Activated T-cell treated with anti-CD3 and anti-CD28 coated beads for 1 hour (primary cell): ENCODE measurements at places on chromosomes 3 and 15.

DNA sequence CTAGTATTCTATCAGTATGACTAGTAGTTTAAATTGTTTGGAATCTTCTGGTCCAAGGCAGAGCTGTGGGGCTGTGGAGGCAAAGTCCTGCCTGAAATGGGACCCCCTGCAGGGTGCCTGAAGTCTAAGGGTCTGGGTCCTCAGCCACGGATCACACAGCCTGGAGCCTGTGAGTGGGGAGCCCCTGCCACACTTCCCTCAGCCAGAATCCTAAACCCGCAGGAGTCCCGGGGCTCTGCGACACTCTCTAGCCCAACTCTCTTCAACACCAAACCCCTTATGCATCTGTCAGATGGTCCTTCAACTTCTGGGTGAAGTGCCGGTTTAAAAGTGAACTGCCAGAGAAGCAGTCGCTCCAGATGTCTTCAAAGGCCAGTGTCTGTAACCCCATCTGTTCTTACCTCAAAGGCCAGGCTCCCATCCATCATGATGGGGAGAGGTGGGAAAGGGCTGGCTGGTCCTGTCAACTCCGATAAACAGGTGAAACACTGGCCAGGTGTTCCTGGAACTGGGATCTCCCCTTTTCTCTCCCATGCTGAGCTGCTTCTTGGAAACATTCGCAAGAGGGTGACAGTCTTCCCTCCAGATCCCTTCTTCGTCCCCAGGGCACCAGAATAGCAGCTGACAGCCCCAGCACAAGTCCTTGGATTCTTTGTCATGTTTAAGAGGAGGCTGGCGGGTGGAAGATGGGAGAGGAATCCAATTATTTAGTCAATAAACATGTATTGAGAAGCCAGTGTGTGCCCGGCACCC is 45.6 kb downstream of the CPN2 start:
- DNase-seq, result no peak

DNA sequence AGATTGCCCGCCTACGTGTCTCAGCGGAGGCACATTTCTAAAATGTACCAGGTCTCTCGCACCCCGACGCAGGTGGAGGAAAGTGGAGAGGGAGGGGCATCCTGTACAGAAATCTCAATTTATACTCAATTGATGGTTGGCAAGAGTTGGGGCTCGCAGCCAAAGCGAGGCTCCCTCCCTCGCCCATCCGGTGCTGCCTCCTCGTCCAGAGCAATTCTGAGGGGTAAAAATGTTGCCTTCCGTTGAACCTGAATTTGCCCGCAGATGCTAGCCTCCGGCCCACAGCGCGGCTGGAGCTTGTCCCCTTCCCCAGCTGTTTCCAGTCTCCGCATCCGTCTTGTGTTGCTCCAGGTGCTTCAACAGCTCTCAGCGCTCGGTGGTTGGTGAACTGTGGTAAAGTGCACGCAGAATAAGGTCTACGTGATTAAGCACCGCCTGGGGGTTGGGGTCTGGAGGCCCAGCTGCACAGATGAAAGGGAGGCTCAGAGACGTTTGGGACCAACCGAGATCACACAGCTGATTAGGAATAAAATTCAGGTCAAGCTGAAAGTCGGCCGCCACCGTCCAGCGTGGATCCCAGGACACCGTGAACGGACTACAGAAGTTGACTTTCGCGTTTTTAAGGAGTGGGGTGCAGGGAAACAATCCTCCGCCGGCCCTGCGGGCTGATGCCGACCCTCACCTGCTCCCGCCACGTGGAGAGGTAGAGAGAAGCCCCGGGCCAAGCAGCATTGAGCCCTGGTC is 846 bp upstream of the POLG start:
- DNase-seq, result peak; percentile 17

GRCh38 chr15:88794001-88794400 is 9.2 kb upstream of the ACAN start:
- no peak for DNase-seq

GRCh38 chr3:182686033-182686886 is 107.0 kb upstream of the ATP11B start:
- DNase-seq, result no peak

GRCh38 chr15:85730001-85730820 is 64.5 kb downstream of the KLHL25 start:
- DNase-seq, result no peak

DNA sequence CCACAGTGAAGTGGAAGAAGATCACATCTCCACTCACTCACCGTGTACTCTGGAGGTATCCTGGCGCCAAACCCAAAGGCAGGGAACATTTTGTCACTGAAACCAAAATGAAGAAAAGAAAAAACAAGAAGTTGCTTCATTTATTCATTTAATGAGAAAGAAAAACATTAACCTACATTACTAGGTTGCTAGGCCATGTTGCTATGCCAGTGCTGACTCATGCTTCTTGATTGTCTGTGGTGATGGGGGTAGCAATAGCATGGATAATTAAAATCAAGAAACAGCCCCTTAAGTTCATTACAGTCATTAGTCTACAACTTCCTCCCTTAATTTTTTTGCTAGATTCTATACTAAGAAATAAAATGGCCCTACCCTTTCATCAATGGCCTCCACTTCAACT is 52.7 kb upstream of the MRPL3 start:
- no peak for DNase-seq

- DNase-seq, result no peak
Measured at GRCh38 chr3:9793161-9793781, 389 bp downstream of the ARPC4 start.

DNA sequence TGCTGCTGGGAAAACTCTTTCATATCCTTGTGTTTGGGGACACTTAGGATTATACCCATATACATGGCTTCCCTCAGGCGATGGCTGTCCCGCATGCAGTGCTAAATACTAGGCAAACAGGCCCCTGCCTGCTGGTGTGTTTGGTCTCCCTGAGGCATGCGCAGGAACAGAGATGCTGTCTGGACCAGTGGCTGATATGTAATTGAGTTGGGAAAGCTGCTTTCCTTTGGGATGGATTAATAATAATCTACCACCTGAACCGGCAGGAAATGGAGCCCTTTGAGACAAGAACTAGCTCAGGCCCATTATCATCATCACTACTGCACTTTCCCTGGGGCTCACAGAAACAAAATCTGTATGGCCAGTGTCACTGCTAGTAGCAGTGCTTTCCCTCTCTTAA is 18.0 kb downstream of the ZDHHC3 start:
- DNase-seq, result no peak

DNA sequence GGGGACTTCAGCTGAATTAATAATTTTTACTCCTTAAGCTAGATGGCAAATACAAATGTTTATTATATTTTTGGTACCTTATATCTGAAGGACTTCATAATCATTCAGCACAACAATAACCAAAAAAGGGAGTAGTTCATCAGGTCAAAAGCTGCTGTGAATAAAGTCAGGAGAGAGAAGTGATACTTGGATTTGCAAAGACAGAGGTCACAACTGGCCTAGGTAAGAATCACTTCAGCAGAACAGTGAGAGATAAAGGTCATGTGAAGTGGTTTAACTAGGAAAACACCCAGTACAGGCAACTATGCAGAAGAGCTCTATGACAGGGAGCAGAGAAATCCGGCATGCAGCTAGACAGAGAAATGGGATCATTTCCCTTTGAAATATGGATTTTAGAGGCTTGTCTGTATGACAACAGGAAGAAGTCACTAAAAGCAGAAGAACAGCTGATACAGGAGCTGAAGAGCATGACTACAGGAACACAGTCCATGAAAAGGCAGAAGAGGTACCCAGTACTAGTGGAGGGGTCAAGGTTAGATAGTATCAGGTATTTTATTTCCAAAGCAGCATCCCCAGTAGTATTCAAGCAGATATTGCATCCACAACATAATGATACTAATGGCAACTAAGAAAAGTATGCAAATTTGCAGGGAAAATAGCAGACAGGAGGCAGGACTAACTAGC is 25.7 kb downstream of the ZMAT3 start:
- no peak for DNase-seq

- DNase-seq, result no peak
Measured at GRCh38 chr15:62648954-62649353, 393.6 kb upstream of the TPM1 start.

- DNase-seq, result no peak
Measured at GRCh38 chr15:67790610-67791319, 34.5 kb upstream of the SKOR1 start.

GRCh38 chr3:134351427-134351826 is 22.8 kb downstream of the AMOTL2 start:
- no peak for DNase-seq

DNA sequence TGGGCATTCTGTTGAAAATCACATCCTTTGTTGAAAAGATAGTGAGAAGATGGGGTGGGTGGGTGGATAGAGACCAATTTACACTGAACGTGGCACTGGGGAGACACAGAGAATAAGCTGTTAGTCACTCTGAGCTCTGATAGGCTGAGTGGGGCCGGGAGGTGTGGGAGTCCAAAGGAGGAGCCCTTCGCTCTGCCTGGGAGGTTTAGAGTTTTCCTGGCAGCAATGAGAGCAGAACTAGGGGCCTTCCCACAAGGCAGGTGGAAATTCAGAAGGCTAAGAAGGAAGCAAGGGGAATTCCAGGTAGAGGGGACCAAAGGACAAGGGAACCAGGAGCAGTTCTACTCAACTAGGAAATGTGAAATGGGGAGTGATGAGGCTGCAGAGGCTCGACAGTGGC is 272.7 kb downstream of the RPLP1 start:
- no peak for DNase-seq

GRCh38 chr3:53287131-53287629 is 31.4 kb upstream of the TKT start:
- DNase-seq, result no peak

- no peak for DNase-seq
Measured at GRCh38 chr15:77014132-77015081, 19.5 kb downstream of the PSTPIP1 start.

DNA sequence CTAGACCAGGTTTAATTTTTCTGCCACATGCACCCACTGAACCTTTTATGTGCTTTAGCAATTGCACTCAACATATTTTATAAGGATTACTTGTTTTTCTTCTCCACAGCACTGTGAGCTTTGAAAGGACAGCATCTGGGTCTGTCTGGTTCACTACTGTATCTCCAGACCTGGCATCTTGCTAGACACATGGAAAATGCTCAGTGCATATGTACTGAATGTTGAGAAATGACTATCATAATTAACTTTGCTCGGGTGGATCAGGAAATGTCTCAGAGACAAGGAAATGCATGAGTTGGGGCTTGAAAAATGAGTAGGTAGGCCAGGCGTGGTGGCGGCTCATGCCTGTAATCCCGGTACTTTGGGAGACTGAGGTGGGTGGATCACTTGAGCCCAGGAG is 40.2 kb downstream of the DOCK3 start:
- no peak for DNase-seq

GRCh38 chr15:68730471-68730919 is 90.2 kb downstream of the ANP32A start:
- no peak for DNase-seq

GRCh38 chr3:117105686-117106085 is 396.1 kb downstream of the TUSC7 start:
- DNase-seq, result no peak

DNA sequence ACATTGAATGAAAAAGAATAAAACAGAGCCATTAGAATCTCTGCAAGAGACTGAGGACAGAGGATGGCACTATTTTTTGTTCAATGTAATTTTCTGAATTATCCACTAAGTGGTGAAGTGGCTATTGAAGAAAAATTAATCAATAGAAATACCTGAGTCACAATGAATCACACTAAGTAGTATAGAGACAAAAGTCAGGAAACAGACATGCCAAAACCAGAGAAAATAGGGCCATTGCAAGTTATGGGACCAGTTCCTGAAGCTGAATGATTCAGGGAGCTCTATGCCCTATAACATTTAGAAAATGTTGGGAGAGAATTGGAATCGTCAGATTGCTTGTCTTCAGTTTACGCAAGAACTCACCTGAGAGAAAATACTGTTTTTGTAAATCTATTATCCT is 1103.2 kb upstream of the ALCAM start:
- no peak for DNase-seq

- no peak for DNase-seq
Measured at GRCh38 chr3:103158183-103158582, 723.4 kb downstream of the ZPLD1 start.

DNA sequence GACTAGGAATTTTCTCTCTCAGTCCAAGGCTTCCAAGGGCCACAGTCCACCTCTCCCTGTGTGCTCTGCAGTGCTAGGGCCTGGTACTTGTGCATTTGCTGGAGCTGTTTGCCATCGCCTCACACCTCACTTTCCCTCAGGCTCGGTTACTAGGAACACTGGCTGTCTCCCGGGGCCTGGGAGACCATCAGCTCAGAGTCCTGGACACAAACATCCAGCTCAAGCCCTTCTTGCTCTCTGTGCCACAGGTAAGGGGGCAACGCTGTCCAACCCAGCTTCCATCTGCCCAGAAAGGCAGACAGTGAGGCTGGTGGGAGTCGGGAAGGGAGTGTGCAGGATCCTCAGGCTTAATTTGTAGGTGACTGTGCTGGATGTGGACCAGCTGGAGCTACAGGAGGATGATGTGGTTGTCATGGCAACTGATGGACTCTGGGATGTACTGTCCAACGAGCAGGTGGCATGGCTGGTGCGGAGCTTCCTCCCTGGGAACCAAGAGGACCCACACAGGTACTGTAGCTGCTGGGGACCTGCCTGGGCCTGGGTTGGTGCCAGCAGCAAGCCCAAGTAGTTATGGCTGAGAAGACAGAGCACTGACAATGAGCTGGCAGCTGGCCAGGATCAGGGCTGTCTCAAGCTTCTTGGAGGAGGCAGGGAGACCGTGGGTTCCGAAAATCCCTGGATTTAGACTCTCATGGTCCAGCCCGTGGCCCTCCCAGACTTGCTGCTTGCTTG is 3.4 kb downstream of the PPM1M start:
- DNase-seq, result no peak

DNA sequence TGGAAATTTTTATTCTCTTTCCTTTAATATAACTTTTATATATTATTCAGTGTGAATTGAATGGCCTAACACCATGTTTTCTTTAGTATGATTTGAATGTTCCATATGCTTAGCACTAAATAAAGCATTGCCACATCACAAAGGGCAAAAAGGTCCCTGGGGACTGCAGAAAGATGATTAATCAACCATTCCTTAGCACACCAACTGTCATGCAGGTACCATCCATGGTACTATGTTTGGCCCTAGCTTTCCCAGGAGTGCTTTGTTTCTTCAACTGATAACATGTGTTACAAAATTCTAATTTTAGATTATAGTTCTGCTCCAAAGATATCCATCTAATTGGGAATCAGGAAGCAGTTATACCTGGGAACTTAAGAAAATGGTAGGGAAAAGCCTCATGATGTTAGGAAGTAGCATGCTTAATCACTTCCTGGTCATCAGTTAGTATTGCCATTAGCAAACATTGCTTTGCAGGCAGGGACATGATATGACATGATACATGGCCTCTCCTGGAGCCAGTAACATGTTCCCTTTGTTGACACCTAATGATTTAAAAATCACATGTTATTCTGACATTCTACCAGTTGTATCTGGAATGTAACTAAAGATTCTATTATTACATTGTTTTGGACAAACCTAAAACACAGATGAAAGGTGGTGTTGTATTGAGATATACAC is 712.6 kb upstream of the GBE1 start:
- no peak for DNase-seq

- no peak for DNase-seq
Measured at GRCh38 chr3:175728566-175728965, 869.4 kb downstream of the NAALADL2 start.

GRCh38 chr3:139846729-139847128 is 88.3 kb upstream of the CLSTN2 start:
- no peak for DNase-seq
